CD4-positive, alpha-beta T cell (primary cell): ENCODE measurements at places on chromosomes 6 and 20.

GRCh38 chr6:149984773-149985172 is 21.0 kb downstream of the ULBP1 start:
- DNase-seq, result no peak

DNA sequence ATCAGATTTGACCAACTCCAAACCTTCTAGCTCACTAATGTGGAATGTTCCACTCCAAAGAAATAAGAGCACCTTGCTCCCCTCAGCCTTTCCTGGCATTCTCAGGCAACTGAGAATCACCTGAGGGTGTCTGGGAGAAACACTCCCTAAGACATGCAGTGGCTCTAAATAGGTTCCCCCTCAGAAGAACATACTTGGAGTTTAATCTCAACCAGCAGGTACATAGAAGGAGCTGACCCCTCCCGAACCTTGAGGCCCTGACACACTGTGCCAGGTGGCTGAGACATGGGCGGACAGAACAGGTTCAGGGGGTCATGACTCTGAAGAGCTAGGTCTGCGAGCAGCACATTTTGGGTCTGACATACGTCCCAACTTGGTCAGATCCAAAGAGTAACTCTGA is 107.6 kb upstream of the MAP3K4 start:
- DNase-seq, result no peak

GRCh38 chr6:3612341-3613041 is 139.0 kb downstream of the PXDC1 start:
- no peak for DNase-seq

DNA sequence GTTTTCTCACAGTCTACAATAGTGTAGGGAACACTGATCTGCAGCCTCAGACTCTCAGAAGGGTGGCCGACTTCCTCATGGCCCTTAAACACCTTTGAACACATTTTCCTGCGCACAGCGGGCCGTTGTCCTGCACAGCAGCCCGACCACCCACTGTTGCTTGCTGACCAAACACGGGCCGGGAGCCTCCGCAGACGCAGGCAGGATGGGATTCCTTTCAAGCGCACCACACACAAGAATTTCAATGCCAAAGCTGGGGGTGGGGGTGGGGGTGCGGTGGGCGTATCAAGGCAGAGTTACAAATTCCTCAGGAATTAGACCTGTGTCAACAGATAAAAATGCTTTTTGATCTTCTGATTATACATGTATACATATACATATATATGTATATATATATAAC is 74.5 kb downstream of the HUS1B start:
- no peak for DNase-seq

GRCh38 chr20:36991703-36992102 is 40.2 kb upstream of the SAMHD1 start:
- no peak for DNase-seq

DNA sequence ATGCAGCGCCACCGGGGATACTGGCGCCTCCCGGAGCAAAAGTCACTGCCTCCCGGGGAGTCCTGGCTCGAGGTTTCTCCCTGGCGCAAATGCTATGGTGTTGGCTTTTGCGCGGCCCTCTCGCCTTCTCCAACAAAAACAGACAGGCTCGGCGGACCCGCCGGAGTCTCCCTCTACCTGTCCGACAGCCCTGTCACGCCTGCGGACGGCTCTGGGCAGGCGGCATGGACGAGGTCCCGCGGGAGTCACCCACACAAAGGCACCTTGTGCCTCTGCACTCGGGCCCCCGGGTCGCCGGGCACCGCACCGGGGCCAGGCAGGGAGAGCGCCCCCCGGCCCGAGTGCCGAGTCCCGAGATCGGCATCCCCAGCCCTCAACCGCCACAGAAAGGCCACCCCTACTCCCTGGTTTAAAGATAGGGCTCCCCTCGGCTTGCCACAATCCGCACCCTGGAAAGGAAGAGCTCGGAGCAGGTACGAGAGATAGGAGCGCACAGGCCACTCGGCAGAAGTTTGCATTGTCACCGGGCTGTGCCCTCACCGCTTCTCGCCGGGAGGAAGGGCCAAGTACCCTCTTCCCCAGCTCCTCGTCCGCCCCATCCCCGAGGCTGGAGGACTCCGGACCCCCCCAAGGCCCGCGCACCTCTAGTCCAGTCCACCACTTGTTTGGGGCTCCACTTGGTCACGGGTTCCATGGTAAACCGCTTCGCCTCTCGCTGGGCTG is 903 bp downstream of the CNKSR3 start:
- no peak for DNase-seq

DNA sequence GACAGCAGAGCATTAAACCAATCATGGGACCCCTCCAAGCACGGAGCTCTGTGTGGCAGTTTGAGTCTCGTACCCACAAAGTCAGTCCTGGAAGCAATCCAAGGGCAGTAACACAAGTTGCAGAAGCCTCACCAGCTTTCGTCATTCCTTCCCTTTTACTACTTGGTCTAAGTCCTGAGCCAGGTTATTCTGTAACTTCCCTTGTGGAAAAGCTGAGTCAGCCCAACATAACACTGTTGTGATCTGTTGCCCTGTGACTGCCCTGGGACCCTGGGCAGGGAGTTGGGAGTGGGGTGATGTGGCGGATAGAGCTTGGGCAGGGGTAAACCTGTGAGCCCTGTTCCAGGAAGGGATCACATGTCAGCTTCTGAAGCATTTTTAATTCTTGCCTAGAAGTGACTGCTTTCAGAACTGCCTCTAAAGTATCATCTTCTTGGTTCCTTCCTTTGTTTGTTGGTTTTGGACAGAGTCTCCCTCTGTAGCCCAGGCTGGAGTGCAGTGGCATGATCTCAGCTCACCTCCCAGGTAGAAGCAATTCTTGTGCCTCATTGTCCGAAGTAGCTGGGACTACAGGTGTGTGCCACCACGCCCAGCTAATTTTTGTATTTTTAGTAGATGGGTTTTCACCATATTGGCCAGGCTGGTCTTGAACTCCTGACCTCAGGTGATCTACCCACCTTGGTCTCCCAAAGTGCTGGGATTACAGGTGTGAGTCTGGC is 183.7 kb upstream of the JAG1 start:
- no peak for DNase-seq

- no peak for DNase-seq
Measured at GRCh38 chr6:147142684-147143245, 61.5 kb upstream of the STXBP5 start.

DNA sequence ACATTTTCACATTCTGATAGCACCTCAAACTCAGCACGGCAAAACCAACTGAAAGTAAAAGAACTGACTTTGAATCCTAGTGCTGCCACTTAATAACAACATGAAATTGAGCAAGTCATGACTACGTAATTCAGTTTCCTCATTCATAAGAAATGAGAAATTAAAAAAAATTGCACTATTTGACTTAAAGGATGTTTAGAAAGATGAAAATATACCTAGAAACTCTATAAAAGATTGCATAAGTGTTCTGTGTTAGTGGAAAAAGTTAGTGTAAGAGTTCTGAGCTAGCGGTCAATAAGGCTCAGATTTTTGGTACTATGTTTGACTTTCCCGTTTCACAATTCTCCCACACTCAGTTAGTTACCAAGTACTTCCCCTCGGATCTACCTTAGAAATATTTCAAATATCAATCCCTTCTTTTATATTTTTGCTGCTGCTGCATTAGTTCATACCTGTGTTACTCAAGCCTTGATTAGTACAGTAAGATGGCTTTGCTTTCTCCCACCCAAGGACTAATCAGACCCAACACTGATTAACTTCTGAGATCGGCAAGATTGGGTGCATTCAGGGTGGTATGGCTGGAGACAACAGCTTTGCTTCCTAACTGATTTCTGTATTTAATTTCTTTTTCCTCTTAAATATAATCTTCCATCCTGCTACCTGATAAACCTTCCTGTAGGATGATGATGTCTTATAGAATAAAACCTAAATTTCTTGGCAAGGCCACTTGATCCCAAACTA is 25.9 kb downstream of the ECHDC1 start:
- DNase-seq, result no peak

- no peak for DNase-seq
Measured at GRCh38 chr20:33442136-33443005, 1.2 kb downstream of the SNTA1 start.

DNA sequence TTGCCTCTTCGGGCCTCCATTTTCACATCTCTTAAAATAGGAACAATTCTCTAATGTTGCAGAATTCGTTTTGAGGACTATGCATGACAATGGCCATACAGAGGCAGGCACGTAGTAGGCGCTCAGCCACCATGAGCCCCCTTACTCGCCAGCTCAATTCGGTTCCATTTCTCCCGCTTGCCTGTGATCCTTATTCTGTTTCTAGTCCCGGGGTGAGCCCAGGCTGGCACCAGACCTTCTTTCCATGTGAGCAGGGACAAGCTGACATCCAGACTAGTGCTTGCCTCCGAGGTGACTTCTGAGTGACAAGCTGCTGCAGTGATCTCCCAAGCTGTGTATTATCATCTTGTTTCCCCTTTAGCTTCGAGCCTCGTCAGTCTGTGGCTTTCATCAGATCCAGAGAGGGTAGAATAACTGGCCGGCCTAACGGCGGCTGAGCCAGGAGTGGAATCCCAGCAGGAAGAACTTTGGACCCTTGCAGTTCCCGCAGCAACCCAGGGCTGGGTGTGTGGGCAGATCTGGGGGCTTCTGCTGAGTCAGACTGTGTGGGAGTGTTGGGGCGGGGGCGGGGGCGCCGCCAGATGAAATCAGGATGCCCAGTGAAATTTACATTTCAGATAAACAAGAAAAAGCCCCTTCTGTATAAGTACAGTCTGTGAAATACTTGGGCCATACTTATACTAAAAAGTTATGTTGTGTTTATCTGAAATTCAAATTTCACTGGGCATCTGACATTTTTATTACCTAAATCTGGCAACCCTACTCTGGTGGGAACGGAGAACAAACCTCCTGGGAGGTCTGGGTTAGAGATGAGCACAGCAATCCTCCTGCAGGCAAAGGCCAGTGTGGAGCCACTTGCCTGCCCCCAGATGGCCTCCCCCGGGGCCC is 10.9 kb downstream of the BANF2 start:
- DNase-seq, result no peak

GRCh38 chr6:2245877-2246863 is 765 bp upstream of the GMDS start:
- peak; percentile 69 for DNase-seq

DNA sequence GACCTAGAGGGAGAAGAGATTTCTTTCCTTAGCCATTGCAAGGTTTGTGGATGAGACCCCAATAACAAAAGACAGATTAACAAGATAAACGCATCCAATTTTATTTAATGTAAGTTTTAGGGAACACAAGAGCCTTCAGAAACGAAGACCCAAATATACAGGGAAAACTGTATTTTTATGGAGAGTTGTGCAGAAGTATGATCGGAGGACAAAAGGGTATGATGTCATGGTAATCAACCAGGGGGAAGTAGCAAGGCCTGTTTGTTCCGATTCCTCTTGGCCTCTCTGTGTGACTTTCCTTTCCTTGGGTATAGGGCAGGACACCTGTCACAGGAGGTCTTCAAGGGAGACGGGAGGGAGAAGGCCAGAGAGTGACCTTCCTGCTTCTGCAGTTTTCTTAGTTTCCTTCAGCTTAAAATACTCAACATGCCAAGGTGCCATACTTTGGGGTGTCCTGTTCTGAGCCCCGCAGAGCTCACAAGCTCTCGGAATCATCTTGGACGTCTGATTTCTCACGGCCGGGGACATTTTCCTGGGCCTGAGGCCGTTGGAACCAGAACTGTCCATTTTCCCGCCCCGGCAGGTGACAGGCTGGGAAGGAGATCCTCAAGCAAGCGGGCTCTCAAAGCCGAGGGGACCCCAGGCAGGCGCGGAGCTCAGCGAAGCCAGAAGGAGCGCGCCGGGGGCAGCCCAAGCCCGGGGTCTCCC is 21.7 kb downstream of the TMC2 start:
- no peak for DNase-seq

DNA sequence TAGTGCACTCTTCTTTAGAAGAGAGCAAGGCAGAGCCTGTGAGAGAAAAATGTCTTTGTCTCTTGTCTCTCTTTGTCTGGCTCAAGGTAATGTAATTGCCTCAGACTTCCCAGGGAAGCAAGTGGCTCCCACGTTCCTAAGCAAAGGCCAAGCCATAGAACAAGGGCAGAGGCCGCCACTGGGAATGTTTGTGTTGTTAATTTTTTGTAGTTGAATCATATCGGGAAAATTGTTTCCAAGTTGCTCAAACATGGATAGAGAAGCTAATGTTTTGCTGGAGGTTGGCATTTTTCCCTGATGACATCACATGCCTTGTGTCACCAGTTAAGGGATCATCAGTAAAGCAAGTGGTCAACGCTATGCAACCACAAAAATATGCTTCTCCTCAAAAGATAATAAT is 211.5 kb upstream of the FOXA2 start:
- DNase-seq, result no peak

DNA sequence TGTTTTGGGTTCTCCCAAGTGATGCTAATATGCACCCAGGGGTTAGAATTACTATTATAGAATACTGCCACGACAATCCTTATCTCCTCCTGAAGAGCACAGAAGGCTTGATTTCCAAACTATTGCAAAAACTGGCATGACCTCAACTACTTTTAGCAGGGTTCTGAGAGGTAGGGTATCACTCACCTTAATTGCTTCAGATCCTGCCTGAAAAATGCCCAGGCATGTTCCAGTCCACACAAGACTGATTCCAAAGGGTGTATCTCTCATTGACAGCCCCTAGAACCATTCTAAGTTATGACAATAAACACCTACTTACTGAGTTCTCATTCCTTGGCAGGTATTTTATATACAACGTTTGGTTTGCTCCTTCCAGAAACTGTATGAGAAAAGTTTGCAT is 5.0 kb upstream of the DSE start:
- no peak for DNase-seq

- DNase-seq, result no peak
Measured at GRCh38 chr6:39758905-39759605, 33.1 kb upstream of the DAAM2 start.

GRCh38 chr6:53896196-53896595 is 101.4 kb downstream of the LRRC1 start:
- DNase-seq, result no peak

DNA sequence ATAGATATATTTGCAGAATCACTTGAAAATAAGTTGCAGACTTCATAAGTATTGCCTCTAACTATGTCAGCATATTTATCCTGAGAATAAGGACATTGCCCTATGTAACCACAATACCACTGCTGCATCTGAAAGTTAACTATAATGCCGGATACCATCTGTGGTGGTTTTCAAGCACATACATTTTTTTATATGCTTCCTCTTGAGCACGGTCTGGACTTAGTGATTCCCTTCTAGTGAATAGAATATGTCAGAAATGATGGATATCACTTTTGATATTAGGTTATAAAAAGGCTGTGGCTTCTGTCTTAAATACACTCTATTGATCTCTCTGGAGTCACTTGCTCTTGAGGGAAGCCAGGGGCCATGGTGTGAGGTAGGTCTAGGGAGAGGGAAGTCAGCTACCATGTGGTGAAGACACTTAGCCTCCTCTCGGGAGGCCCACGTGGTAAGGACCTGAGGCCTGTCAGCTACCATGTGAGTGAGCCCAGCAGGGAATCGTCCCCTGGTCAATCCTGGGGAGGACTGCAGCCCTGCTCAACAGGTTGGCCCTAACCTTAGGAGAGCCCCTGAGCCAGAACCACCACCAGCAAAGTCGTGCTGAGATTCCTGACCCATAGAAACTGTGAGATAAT is 57.5 kb downstream of the CCDC170 start:
- no peak for DNase-seq

- peak; percentile 16 for DNase-seq
Measured at GRCh38 chr20:49276961-49277785, 684 bp downstream of the ZNFX1 start.
